Stimulated activated CD4-positive, alpha-beta T cell treated with anti-CD3 and anti-CD28 coated beads, Interleukin-4, amount 100 ng/mL, for 4 hours (primary cell): ENCODE measurements at places on chromosomes 3 and 15.

GRCh38 chr3:41158947-41159346 is 40.4 kb upstream of the CTNNB1 start:
- no peak for DNase-seq

- no peak for DNase-seq
Observed at GRCh38 chr3:161273589-161274218, 52.6 kb downstream of the NMD3 start.

DNA sequence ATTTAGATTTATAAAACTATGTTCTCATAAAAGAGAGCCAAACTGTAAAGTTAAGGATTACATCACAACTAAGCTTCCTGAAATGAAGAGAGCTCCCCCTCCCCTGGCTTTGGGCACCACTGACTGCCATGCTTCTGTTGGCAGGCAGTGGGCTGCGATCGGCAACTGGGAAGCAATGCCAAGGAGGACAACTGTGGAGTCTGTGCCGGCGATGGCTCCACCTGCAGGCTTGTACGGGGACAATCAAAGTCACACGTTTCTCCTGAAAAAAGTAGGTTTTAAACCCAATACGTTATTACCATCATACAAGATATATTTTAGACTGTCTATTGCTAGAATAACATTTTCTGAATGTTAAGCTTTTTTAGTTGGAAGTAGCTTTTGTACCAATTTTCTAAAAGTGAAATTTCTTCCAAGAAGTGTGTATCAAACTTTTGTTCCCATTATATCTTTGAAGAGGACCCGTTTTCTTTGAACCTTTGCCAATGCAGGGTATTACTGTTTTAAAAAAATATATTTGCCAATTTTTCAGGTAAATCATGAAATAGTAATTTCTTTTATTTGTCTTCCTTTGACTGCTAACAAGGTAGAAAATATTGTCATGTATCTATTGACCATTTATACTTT is 184.1 kb downstream of the ADAMTSL3 start:
- no peak for DNase-seq

- DNase-seq = no peak
Observed at GRCh38 chr3:133479895-133480669, 80.2 kb downstream of the BFSP2 start.
